ENCODE measurements at places on chromosomes 13 and 19.

DNA sequence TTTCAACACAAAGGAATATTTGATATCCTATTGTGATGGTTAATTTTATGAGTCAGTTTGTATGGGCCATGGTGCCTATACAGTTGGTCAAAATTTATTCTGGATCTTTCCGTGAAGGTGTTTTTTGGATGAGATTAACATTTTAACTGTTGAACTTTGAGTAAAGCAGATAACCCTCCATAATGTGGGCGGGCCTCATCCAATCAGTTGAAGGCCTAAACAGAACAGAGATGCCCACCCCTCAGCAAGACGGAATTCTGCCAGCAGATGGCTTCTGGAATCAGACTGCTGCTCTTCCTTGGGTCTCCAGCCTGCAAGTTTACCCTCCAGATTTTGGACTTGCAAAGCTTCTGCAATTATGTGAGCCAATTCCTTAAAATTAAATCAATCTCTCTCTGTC is 16.0 kb downstream of the CSNK1A1L start:
- no peak for DNase-seq

DNA sequence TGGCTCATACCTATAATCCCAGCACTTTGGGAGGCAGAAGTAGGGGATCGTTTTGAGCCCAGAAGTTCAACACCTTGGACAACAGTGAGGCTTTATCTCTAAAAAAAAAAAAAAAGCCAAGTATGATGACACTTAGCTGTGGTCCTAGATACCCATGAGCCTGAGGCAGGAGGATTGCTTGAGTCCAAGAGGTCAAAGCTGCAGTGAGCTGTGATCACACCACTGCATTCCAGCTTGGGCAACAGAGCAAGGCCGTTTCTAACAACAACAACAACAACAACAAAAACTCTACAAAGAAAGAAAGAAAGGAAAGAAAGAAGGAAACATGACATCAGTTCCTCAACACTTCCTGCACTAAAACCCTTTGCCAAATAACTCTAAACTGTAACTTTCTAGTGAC is 265.1 kb upstream of the DACH1 start:
- no peak for DNase-seq

DNA sequence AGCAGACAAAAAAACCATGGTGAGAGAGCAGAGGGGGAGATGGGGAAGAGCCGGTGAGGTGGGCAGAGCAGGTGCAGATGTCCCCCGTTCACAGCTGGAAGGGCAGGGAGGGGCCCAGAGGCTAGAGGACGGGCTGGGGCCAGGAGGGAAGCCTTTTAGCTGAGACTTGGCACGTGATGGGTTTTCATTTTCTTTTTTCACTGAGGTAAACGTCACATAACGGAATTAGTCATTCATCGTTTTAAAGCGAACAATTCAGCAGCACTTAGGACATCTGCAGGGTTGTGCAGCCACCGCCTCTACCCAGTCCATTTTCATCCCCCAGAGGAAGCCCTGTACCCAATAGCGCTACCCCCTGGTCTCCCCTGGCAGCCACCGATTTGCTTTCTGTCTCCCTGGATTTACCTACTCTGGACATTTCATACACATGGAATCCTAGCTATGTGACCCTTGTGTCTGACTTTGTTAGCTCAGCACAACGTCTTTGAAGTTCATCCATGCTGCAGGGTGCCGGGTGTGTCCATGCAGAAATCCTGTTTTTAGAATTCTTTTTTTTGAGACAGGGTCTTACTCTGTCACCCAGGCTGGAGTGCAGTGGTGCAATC is 16.0 kb upstream of the EMC10 start:
- DNase-seq, result no peak

DNA sequence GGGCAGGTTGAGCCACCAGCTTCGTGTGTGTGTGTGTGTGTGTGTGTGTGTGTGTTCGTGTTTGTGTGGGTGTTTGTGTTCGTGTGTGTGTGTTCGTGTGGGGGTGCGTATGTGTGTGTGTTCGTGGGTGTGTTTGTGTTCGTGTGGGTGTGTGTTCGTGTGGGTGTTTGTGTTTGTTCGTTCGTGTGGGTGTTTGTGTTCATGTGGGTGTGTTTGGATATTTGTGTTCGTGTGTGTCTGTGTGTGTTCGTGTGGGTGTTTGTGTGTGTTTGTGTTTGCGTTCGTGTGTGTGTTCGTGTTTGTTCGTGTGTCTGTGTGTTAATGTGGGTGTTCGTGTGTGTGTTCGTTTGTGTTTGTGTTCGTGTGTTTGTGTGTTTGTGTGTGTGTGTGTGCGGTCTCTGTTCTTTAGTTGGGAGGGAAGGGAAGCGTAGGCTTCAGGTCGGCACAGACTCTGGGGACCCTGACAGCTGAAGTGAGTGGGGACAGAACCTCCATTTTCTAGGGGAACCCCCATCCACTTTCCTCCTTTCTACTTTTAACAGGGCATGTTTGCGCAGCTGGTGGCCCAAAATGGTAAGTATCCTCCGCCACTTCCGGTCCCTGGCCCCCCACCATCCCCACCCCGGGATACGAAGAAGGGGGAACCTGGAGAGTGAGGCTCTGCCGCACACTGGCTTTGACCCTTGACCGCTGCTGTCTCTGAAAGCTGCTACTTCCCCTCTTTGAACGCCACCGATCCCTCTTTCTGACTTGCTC is 1.6 kb downstream of the TNFSF9 start:
- DNase-seq, result no peak

DNA sequence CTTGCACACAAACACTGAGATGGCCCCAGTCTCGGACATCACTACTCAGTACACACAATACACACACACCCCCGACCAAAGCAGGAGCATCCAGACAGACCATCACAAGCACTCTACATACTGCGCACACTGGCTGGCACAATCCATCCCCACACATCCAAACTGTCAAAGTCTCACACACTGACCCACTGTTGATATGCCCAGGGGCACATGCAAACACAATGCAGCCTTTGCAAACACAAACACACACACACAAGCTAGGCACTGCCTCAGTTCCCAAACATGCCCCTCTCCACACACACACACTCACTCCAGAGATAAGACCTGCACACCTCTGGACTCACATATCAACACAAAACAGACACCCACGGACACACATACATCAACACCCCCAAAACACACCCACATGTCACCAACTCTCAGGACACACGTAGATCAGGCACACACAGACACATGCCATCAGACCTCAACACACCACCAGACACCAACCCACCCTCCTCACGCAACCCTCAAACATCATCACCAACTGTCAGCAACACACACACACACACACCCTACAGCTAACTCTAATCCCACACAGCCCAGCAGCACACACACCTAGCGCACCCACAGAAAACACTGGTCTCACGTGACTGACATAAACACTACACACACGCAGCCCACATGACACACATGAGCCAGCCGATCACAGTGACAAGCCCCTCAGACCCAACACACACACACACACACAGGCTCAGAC is 1.9 kb downstream of the BBC3 start:
- DNase-seq, result no peak

- DNase-seq, result no peak
Observed at GRCh38 chr13:85586422-85586831, 212.8 kb downstream of the SLITRK6 start.

DNA sequence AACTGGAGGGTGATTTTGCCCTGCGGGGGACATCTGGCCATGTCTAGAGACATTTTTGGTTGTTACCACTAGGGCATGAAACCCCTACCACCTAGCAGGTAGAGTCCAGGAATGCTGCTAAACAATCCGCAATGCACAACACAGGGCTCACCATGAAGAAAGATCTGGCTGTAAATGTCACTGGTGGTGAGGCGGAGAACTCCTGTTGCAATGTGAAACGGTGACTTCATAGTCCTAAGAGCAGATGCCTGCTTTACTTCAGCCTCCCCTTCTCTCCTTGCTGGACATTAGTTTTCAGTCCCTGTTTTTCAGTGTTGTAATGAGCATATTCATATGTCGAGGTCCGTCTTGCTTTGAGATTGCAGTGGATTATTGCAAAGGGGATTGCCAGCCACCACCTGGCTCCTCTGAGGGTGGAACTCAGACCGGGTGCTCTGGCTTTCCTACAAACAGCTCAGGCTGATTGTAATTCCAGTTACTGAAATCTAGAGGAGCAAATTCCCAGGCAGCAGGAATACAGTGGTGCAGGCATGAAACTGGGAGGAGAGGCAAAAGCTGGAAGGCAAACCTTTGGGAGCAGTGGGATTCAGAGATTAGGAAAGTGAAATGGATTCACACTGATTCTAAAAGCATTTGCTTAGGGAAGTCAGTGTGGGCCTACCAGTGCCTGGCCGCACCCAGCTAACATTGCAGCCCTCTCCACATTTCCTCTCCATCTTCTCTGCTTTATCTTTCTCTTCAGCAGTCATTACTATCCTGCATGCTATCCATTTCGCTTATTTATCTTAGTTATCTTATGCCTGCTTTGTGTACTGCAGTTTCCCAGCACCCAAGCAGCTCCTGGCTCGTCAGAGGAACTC is 76.1 kb upstream of the PCDH8 start:
- DNase-seq, result no peak

GRCh38 chr13:71374471-71375049 is 492.4 kb downstream of the DACH1 start:
- DNase-seq, result no peak

GRCh38 chr13:26246154-26246553 is 7.8 kb upstream of the CDK8 start:
- DNase-seq, result no peak

GRCh38 chr13:44470638-44471562 is 97.3 kb downstream of the SERP2 start:
- DNase-seq, result no peak

DNA sequence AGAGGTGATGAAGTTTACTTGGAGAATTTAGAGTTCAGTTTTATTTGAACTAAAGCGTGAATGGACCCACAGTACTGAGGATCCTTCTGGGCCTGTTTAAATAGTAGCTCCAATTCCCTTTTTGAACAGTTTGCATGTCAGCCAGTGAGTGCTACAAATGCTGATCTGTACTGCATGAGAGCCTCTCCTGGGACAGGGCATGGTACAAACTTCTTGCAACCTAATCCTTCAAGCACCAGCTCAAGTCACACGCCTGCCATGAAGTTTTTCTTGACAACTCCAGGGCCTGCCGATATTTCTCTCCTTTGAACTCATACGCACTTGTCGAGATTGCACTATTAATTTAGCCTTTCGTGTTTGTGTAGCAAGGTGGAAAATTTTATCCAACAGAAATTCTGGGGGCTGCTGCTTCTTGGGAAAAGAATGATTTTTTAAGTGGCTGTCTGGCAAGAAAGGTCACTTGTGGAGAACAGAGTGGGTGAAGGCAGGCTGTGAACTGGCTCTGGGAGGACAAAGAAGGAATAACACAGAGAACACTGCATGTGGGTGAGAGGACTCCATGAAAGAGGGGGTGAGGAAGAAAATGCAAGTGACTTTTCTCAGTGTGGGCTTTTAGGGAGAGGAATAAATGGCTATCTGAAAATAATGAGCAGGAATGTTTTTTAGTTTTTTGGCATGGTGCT is 192.5 kb downstream of the NDFIP2 start:
- no peak for DNase-seq

GRCh38 chr13:86906127-86906874 is 764.9 kb upstream of the SLITRK5 start:
- no peak for DNase-seq

- no peak for DNase-seq
Observed at GRCh38 chr13:23654111-23655110, 84.2 kb downstream of the TNFRSF19 start.

DNA sequence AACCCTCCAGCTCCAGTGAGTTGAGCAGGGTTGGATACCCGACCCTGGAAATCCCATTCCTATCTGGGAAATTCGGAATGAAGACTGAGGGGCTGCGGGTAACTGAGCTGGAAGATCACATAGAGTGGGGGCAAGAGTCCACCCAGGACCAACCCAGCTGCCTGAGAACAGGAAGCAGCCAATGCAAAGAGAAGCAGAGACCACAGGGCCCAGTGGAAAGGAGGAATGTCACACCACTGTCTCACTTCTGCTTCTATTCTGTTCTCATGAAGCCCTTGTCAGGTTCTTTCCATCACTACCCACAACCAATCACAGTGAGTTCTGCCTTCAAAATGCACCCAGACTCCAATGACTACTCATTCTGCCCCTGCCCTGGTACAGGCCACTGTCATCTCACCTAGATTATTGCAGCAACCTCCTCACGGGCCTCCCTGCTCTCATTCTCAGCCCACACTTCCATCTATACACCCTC is 15.3 kb downstream of the DYRK1B start:
- DNase-seq, result no peak

DNA sequence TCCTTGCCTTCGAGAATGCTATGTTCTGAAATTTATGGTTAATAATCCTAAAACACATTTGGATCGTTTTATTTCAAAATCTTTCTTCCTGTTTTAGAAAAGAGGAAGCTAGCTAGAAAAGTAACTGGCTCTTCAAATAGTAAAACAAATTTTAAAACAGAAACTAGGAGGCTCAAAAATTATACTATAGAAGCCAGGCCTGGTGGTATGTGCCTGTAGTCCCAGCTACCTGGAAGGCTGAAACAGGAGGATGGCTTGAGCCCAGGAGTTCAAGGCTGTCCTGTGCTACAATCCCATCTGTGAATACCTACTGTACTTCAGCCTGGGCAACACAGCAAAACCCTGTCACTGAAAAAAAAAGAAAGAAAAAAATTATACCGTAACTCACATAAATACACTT is 57.9 kb downstream of the ELF1 start:
- DNase-seq, result no peak
